ENCODE measurements at places on chromosomes 5 and 9.

- no peak for DNase-seq
Observed at GRCh38 chr9:121662891-121663580, 11.6 kb downstream of the DAB2IP start.

GRCh38 chr9:34185778-34186551, 7.1 kb downstream of the UBAP1 start:
- DNase-seq = peak; percentile 92

- no peak for DNase-seq
Observed at GRCh38 chr5:152397581-152397980, 7.5 kb downstream of the NMUR2 start.

DNA sequence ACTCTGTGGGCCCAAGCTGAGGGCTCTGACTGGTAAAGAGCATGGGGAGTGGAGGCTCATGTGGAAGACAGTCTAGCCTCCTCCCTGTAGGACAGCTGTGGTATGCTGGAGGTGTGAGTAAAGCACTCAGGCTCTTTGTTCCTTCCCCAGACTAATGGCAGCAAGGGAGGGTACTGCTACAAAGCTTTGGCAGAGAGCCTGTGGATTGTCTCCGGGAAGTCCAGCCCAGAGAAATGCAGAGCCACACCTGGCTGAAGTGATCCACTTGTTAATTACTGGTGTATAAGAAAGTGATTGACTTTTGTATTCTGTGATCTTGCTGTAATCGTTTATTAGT, 161.7 kb downstream of the OXCT1 start:
- no peak for DNase-seq

GRCh38 chr5:148972974-148973374, 89.9 kb downstream of the SH3TC2 start:
- DNase-seq = peak; percentile 85

DNA sequence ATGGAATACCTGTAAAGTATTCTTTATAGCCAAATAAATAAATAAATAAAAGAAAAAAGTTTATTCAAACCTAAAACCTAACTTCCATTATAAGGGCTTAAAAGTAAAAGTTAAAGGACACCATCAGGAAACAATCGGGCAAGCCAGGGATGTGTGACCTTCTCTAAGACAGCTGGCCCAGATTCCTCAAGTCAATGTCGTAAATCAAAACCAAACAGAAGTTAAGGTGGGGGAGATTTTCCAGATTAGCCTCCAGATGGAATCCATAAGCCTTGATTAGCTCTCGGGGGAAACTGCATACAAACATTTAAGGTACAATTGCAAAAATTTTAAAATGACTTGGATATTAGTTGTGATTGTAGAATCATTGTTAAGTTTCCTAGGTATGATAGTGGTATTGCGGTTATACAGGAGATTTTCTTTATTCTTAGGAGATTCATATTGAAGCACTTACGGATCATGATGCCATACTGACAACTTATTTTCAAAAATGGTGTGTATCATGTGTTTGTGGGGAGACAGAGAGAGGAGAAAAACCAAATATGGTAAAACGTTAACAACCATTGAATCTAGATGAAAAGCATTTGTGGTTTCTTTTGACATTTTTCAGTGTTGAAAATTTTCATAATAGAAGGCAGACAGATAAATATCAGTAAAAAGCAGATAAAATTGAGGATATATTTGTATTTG, 21.5 kb upstream of the MGAT1 start:
- DNase-seq = no peak

- no peak for DNase-seq
Observed at GRCh38 chr9:29213417-29214153, 1640.3 kb upstream of the C9orf72 start.

DNA sequence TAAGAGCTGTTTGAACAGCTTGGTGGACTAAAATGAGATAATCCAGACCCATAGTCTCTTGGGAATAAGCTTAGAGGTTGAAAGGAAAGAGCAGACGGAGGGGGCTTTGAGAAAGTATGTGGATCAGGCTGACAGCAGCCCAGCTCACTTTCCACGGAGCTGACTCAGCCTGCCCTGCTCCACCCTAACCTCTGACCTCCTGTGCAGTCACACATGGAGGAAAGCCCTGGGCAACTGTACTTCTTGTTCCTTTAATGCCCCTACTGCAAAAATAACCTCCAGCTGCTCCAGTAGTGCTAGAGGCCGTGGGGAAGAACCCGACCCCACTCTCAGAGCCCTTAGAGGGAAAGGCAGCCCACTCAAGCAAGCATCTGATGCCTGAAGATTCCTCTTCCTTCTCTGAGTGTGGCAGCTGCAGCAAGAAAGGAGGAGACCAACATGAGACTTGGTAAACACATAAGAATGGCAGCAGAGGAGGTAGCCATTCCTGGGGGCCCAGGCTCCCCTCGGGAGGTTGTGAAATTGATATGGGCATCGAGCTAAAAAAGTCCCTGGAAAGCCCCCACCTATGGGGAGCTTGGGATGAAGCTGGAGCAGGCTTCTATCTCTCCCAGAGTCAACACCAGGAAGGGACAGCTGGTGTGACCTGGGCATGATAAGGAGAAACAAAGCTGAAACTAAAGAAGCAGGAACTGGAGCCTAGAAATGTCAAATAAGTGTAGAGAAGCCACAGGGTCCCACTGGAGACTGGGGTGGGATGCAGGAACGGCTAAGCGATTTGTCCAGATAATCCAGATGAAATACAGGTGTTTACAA, 204.3 kb downstream of the PIK3R1 start:
- DNase-seq = peak; percentile 53

Measured in suppressor macrophage treated with lipopolysaccharide for 4 hours (primary cell).